ENCODE measurements at places on chromosomes 13 and 19. TPM values are rescaled to one million over a fixed set of nuclear protein-coding genes. Genes with fewer than 3 reads are reported as not detected.

ADAMTS10 gene
- 10.0 TPM for total RNA-seq

CGB1 gene
- total RNA-seq = not detected

SOHLH2 gene
- not detected for total RNA-seq

CRTC1 gene
- total RNA-seq = 10.3 TPM

ICAM3 gene
- total RNA-seq = 36.7 TPM

GRCh38 chr13:107867701-107868661 is 347.4 kb downstream of the LIG4 start:
- no peak for DNase-seq

DNA sequence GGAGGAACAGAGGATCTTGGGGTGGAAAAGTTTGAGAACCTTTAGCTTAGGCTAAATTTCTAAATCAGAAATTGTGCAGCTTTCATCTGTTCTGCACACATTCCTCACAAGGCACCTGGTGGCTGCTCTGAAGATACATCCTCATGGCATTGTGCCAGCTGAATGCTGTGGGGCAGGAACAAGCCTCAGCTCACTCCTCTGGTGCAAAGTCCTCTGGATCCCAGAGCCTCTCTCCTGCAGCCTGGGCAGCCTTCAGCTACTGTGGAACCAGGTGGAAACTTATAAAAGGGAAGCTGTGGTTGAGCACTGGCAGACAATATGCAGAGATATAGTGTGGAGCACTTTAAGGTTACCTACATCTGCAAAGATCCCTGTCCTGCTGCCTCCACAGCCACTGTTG is 72.3 kb downstream of the KCTD12 start:
- DNase-seq = no peak

All from Right ventricle myocardium inferior (tissue), 1 donor.